ENCODE measurements at places on chromosomes 2 and 18.
A peak's percentile ranks its signal among the peaks of the same experiment; 100 is the strongest.

- no peak for DNase-seq
Measured at GRCh38 chr18:911025-911424, 6.4 kb downstream of the ADCYAP1 start.

DNA sequence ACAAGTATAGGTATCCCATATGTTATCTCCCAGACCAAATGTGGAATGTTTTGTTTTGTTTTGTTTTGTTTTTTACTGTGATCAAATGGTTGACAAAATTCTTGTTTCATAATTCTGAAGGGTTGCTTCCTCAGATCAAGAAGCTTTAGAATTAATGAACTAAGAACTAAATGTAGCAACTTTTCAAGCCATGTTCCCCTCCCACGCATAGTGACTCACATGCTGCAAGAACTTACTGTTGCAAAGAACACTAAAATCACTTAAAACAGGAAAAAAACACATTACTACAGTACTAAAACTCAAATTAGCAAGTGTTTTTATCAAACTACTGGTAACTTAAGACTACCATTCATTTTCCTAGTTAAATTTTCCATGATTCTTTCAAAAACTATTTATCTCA lies 30.6 kb downstream of the HNRNPLL start:
- DNase-seq: no peak

DNA sequence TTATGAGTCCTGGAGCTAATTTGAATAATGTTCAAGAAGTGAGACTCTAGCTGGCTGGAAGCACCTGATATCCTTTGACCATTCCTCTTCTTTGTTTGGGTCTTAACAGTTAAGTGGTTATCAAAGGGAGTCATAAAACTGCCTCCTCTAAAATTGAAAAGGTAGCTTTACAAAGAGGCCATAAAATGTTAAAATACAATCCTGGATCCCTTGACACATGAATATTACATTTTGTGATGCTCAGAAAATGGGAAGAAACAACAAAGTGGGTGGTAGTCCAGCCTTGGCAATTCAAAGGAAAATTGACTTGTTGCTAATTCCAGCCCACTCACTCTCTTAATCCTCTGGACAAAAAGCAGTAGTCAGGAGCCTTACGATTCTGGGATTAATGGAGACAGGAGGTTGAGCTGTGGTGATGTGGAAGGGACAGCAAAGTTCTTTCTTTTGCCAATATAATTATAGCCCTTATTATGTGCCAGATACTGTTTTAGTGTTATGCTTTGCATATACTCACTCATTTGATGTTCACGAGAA lies 339.2 kb downstream of the PDE11A start:
- no peak for DNase-seq

DNA sequence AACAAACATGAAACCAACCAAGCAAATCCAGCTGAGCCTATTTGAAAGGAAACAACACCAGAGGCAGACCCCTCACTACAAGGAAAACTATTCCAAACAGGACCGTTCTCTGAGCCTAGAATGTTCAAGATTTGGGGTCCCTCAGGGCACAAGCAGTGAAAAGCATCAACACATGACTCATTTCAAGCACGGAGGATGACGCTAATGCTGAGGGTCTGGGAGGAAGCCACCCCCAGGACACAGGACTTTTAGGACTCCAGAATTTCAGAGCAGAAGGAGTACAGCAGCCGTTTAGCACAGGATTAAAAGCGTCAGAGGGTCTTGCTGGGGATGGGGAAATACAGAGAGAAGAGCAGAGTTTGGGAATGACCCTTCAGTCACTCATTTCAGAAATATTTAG lies 168.9 kb downstream of the DLGAP1 start:
- no peak for DNase-seq

- DNase-seq: no peak
Measured at GRCh38 chr2:235709124-235709813, 215.4 kb downstream of the AGAP1 start.

DNA sequence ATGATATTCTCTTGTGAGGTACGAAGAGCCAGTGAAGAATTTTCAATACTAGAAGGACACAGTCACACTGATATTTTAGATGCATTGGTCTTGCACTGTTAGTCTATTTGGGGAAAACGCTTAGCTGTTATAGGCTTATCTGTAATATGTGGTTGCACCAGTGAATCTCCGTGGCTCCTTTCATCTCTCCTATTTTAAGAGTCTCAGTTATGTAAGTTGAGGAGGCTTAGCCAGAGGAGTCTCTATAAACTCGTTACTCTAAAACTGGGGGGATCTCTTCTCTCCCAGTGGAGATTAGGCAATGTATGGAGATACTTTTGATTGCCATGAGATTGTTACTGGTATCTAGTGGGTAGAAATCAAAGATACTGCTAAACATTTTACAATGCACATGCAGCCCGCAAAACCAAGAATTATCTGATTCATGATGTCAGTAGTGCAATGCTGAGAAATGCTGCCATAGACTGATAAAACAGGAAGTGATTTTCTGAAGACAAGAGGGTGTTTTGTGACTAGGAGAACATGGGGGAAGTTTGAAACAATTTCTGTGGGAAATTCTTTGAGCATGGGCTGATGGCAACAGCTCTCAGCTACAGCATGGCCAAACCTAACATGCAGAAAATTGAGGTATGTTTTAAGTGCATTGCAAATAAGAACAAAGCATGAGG lies 339.1 kb downstream of the SOX11 start:
- no peak for DNase-seq

GRCh38 chr2:24793761-24794435 lies 673 bp downstream of the CENPO start:
- DNase-seq: peak; percentile 46

DNA sequence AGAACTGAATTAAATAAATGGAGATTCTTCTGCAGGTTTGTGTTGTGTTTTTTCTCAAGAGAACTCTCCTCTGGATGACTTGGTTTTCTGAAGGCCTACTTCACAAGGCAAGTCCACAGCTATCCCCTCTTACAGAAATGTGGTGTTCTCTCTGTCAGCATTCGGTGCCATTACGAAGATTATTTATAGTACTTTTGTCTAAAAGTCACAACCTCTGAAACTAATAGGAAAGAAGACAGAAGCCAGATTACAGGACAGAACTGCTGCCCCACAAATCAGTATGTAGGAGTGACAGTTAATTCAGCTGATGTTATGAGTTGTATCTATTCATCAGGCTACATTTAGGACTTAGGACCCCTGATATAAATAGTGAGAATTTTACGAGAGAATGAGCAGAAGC lies 413.5 kb downstream of the TMX3 start:
- DNase-seq: no peak

DNA sequence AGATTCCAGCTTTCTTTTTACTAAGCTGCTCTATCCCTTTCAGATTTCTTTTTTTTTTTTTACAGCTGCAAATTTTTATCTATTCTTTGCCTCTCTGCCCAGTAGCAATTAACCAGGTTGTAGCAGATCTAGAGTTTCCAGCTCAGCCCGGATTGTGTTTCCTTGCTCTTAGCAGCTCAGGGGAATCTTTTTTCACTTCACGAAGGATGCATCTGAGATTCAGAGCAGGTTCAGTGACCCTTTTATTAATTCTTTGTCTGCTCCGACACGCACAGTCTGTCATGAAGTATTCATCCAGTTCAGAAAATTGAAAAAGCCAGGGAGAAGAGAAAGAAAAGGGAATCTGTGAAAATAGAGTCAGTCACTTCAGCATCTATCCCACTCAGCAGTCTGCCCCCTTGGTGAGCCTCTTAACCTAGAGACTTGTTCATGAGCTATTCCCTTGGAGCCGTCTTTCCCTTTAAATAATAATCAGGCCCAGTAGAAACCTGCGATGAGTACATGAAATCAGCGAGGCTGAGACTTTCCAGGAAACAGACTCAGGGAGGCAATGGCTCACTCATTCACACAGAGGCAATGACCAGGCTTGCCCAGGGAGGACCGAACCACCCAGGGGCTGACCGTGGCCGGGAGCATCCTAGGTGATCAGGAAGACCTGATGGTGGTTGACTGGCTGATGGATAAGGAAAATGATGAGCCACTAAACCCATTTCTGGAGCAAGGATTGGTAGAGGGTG lies 103.4 kb upstream of the ITGA6 start:
- DNase-seq: no peak

- peak; percentile 20 for DNase-seq
Measured at GRCh38 chr2:240956935-240957655, 41.3 kb upstream of the SNED1 start.

DNA sequence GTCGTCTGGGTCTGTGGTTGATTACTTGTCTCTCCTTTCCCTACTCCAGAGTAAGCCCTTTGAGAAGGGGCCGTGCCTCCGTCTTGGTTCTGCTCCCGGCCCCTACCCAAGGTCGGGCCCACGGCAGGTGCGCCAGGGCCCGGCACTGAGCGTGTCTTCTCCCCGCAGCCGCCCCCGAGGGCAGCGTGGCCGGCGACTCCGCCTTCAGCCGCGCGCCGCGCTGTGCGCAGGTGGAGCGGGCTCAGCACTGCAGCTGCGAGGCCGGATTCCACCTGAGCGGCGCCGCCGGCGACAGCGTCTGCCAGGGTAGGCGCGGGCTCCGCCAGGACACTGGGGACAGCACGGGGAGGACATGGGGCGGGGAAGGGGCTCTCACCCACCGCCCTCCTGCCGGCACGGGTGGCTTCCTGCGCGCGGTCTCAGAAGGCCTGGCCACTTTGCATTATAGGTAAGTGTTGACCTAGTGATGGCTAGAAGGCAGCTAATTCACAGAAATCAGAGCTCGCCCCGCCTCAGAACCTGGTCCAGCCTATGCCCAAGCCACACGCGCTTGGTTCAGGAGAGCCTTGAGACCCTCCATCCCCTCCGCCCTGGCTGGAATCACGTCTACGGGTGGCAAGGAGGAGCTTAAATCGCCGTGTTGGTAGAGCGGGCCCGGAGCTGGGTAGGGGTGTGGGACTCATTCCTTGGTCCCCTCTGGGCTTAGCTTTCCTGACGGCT lies 43.5 kb downstream of the FBLN7 start:
- peak; percentile 64 for DNase-seq

- DNase-seq: no peak
Measured at GRCh38 chr18:28999726-29000125, 822.8 kb upstream of the CDH2 start.

DNA sequence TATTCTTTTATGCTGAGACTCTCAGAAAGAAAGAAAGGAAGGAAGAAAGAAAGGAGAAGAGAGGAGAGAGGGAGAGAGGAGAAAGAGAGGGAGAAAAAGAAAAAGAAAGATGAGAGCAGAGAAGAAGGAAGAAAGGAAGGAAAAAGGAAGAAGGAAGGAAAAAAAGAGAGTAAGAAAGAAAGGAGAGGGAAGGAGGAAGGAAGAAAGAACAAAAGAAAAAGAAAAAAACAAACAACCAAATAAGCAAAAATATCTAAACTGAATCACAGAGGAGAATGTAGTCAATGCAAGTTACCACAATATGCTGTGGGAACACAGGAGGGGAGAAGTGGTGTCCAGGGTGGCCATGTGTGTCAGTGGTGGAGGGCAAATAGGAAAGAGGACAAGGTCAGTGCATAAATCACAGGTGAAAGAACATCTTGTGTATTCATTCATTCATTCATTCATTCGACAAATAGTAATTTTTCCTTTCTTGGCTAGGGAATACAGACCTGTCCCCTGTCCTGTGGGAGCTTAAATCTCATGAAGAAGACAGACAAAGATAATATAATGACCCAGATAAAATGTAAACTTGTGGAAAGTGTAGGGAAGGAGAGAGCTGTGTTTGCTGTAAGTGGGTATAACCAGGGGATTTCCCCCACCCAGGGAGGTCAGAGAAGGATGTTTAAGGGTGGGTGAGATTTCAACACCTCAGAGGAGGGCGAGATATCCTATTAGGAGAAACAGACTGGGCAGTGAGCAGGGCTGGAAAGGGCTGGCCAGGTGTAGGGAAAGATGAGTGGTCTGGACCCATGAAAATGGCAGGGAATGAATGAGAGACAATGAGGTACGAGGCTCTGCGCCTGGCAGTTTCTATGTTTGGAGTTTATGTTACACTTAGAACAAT lies 50.7 kb downstream of the IL1R2 start:
- no peak for DNase-seq

DNA sequence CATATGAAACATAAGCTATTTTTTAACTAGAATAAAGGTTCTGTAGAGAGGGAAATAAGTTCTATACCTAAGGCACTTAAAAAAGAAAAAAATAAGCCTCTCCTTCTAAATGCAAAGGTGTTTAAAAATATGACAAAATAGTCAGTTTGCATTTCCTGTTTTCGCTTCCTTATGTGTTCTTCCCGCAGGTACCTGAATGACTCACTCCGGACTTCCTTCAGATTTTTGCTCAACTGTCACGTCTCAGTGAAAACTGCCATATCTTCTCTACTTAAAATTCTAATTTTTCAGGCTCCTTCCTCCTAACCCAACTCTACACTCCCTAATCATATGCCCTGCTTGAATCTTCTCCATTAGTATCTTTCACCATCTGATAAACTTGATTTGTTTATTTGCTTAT lies 1333.1 kb downstream of the LRP1B start:
- DNase-seq: no peak

- no peak for DNase-seq
Measured at GRCh38 chr2:60412620-60413019, 140.8 kb downstream of the BCL11A start.

DNA sequence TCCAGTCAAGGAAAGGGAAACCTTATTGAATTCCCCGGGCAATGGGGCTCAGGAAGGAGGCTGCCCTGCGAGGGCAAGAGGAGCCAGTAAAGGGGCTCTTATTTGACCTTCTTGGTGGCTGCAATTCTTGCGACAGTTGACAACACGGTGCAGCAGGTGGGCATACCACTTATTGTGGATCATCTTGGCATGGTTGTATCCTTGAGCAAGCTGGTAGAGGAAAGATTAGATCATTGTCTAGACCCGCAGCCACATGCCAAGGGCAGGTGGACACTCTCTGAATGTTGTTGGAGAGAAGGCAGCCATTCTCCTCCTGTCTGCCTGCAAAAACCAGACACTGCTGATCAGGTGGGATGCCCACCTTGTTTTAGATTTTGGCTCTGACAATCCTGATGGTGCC lies 170.2 kb upstream of the CHST9 start:
- no peak for DNase-seq

- DNase-seq: no peak
Measured at GRCh38 chr2:210443527-210443926, 33.0 kb downstream of the LANCL1 start.

DNA sequence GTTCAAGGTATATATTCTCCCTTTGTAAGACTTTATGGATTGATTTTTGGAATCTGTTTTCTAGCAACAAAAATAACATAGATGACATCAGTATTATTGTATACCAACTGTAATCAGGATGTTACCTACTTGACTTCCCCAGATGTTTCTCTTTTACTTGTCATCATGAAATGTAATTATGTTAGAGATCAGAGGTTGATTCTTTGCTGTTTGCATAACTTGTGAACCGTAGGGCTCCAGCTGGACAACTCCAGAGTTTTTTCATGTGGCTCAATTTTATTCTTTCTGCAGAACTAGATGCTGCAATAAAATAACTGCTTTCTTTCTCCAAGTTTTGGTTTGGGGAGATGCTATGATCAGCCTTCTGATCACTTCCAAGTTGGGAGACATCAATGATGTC lies 58.1 kb downstream of the SPOPL start:
- DNase-seq: no peak

- DNase-seq: no peak
Measured at GRCh38 chr2:148721520-148721931, 77.0 kb downstream of the EPC2 start.

GRCh38 chr18:3297025-3297984 lies 35.4 kb downstream of the MYL12B start:
- peak; percentile 97 for DNase-seq

- DNase-seq: no peak
Measured at GRCh38 chr2:152444448-152444847, 109.5 kb downstream of the FMNL2 start.
